ENCODE measurements at places on chromosomes 1 and 21. TPM values are rescaled to one million over a fixed set of nuclear protein-coding genes. Genes with fewer than 3 reads are reported as not detected.

The AIRE gene
- total RNA-seq: not detected

The LEMD1 gene
- total RNA-seq: not detected

The CLDN17 gene
- total RNA-seq: not detected

The KLHDC9 gene
- total RNA-seq: 0.49 TPM

The SPRR2G gene
- not detected for total RNA-seq

All from natural killer cell (primary cell).